Cortex of kidney (tissue), 1 donor: ENCODE measurements at places on chromosomes 7 and 10.

- no peak for DNase-seq
Measured at GRCh38 chr7:100946766-100947365, 2.5 kb upstream of the MUC3A start.

DNA sequence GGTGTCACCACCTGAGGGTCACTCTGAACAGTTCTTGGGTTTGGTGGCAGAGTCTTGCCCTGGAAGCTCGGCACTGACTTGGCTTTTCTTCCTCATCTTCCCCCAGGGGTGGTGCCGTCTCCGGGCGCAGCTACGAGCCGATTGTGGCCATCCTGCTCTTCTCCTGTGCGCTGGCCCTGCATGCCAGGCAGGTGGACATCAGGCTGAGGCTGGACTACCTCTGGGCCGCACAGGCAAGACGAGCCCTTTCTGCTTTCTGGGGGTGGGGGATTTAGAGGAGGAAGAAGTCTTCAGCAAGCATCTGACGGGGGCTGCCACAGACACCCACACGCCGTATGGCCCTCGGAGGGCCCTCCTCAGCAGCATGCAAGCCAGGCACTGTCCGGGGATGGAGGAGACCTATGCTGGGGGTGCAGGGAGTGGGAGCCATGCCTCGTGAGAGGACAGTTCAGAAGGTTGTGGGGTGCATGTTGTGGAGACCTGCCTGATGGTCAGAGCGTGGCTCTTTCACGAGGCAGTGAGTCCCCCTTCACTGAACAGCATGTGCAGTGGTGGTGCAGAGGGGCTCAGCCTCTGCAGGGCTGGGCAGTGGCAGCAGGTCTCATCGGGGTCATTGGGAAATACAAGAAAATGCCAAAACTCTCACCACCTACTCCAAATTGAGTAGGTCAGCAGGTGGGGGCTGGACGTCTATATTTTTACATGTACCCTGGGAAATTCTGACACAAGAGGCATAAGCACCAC, 112.4 kb downstream of the ADCY1 start:
- no peak for DNase-seq

GRCh38 chr10:85493703-85494102, 872.9 kb downstream of the GRID1 start:
- no peak for DNase-seq

- no peak for DNase-seq
Measured at GRCh38 chr7:38245409-38245977, 27.9 kb downstream of the TARP start.

- no peak for DNase-seq
Measured at GRCh38 chr10:35276889-35277288, 59.4 kb upstream of the CCNY start.
